ENCODE measurements at places on chromosomes 16 and 17.

DNA sequence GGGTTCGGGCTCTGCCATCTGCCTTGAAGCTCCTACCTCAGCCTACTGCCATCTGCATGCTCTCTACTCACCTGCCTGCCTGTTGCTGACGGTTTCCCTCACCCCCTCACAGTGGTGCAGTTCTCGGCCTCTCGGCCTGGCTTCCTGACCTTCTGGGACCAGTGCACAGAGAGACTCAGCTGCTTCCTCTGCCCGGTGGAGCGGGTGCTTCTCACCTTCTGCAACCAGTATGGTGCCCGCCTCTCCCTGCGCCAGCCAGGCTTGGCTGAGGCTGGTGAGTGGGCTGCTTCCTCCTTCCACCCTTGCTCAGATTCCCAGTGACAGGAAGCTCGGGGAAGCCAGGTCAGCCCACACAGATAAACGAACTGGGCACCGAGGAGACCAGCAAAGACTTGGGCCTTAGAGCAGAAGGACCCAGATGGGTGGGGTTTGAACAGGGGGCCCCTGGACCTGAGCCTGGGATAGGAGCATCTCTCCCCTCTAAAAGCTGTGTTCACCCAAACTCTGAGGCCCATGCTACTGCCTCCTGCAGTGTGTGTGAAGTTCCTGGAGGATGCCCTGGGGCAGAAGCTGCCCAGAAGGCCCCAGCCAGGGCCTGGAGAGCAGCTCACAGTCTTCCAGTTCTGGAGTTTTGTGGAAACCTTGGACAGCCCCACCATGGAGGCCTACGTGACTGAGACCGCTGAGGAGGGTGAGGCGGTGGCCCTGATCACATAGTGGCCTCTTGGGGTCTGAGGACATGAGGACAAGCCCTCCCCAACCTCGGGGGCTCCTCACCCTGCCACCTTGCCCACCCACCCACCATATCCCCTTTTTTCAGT, 16.4 kb downstream of the RIPOR1 start:
- no peak for DNase-seq

GRCh38 chr17:82775001-82775823, 23.3 kb downstream of the TBCD start:
- DNase-seq = no peak

- no peak for DNase-seq
Measured at GRCh38 chr16:64365448-64365931, 756.4 kb downstream of the CDH11 start.

- no peak for DNase-seq
Measured at GRCh38 chr17:17766077-17766743, 70.6 kb downstream of the SREBF1 start.

- DNase-seq = no peak
Measured at GRCh38 chr17:82269882-82270500, 3.5 kb downstream of the CSNK1D start.

DNA sequence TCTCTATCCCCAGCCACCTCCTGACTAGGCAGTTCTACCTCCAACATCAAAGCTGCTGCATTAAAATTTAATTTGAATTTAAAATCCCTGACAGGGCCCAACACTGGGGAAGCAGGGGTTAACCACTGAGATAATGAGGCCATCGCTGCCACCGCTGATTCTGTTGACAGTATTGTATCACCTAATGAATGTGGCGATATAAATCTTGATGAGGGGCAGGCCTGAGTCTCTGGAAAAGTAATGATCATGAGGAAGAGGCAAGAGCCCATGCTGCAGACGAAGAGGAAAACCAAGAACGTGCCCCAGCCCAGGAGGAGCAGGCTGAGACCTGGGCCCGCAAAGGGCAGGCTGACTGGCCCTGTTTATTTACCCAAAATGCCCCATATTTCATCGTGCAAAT, 251.4 kb upstream of the ZFHX3 start:
- DNase-seq = no peak

DNA sequence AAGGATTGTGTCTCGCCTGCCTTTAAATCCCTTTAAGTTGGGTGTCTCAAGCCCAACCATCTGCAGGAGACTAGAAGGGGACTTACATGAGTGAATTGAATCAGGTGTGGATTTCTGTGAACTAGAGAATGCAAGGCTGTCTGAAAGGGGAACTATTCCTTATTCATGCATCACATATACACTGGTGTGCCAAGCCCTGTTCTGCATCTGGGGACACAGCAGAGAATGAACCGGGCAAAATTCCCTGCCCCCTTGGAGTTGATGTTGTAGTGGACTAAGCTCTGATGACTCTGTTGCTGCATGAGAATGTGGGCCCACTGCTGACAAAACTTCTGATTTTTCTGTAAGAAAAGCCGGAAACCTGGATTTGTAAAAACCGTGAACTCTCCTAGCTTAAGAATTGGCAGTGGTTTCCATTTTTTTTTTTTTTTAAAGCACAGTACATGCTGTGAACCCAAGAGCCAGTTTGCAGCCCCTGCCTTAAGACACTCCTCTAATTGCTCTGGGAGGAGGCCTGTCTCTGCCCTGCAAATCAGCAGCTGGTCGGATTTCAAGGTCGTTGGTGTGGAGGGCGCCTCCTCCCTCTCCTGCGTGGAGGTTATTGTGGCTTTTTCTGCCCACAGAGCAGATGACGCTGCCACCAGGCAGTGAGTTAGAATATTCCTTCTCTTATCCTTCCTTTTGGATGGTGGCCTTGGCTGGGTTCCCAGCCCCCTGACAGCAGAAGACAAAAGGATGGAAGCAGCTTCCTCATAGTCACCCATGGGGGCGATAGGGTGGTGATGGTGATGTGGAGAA, 131.0 kb downstream of the PRKCB start:
- DNase-seq = no peak

DNA sequence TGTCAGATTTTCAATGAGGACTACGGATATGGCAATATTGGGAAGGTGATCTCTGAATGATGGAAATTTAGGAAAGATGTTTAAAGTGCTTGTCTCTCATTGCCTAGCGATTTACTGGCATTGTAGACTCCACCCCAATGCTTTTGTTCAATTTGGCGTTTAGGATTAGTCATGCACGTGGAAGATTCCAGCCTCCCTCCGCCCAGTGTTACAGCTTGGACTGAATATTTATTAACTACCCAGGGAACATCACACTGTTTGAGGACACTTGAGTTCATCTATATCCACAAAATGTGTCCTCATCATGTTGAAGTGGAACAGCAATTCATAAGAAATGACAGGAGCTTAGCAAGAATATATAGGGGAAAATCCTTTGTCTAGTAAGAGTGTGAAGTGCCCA, 738.8 kb upstream of the RBFOX1 start:
- no peak for DNase-seq

- DNase-seq = no peak
Measured at GRCh38 chr17:412211-413015, 59.8 kb upstream of the RPH3AL start.

DNA sequence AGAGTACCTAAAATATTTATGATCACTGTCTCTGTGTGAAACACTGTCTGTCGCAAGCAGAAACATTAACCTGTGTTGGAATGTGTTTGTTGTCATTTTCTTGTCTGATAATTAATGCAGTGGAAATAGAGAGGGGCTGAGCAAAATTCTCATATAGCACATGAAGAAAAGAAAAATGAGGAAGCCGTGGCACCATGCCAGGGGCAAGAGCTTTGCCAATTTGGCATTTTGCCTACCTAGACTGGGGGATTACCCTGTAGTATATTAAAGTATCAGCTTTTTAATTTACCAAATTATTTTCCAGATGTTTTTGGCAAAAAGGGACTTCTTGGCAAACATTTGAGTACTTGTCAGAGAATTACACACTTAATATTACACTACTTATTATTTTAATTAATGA, 1326.6 kb upstream of the GOT2 start:
- DNase-seq = no peak

DNA sequence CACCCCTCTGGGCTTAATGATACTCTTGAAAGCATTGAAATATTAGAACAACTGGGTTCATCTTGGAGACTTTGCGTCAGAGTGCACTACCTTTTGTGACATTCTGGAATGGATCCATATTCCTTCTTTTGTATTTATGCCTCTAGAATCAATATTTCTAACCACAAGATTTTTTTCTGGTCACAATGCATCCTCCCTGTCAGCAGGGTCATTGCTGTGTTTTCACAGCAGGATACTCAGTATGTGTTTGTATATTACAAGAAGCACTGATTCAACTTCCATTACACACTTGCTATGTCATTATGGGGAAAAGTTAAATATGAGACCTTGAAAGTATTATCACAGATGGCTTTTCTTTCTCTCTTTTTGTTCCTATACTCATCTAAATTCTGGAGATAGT, 370.0 kb downstream of the HS3ST3B1 start:
- DNase-seq = no peak

GRCh38 chr16:29738514-29738913, 7.3 kb downstream of the C16orf54 start:
- DNase-seq = no peak

GRCh38 chr17:54968988-54969332, 395 bp downstream of the STXBP4 start:
- DNase-seq = no peak

- no peak for DNase-seq
Measured at GRCh38 chr17:72426321-72426720, 305.5 kb downstream of the SOX9 start.

- DNase-seq = no peak
Measured at GRCh38 chr16:9422762-9423513, 331.5 kb downstream of the HAPSTR1 start.

- DNase-seq = no peak
Measured at GRCh38 chr17:74671031-74671771, 41.5 kb downstream of the CD300LF start.

DNA sequence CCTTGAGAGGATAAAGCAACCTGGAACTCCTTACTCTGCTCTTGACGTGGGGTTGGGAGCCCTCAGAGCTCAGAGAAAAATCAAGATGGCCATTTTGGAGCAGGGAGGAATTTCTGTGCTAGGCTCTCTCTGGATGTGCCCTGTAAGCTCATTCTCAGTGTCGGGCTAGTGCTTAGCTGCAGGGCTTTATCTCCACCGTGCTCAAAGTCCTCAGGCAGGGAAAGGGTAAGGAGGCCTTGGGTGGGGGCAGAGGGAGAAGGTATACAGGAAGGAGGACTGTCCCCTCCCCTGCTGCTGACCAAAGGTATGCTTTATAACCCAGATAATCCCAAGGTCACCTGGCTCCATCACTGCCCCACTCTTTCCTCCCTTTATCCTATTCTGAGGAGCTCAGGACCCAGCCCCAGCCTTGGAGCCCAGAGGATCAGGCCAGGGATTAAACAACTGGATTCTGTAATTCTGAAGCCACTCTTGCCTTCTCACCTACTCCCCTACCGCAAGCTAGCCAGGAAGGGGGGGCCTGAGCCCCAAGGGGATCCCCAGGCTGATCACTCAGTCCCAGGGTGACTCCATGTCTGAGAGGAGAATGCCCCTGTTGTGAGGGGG, 1.1 kb downstream of the DHRS11 start:
- no peak for DNase-seq

- no peak for DNase-seq
Measured at GRCh38 chr16:25014500-25015147, 545 bp downstream of the ARHGAP17 start.

GRCh38 chr17:77898521-77899434, 59.7 kb upstream of the TNRC6C start:
- no peak for DNase-seq
